CD4-positive, alpha-beta T cell treated with Interleukin-6 at 100 ng/mL for 8 hours (primary cell): ENCODE measurements at places on chromosomes 7 and 10.

GRCh38 chr7:46385662-46386309 is 464.7 kb upstream of the IGFBP3 start:
- no peak for DNase-seq

DNA sequence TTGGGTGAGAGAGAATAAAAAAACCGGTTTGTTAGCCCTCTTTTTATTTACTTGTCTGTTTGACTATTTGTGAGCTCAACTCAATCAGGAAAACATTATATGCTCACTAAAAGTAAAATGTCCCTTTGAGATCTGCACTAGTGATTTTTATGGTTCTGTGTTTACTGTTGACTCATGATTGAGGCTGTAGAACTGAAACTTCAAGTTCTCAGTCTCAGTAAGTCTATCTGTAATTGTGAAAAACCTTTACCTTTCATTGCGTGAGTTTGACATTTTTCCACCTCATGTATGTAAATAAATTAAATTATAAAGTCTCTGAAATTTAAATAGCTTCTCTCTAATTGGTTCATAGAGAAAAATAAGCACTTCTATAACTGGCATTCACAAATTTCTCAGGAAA is 17.0 kb upstream of the CASD1 start:
- no peak for DNase-seq

GRCh38 chr10:121803611-121804010 is 124.2 kb downstream of the ATE1 start:
- DNase-seq, result no peak

GRCh38 chr10:118594392-118595063 is 920 bp downstream of the PRLHR start:
- DNase-seq, result peak; percentile 31

DNA sequence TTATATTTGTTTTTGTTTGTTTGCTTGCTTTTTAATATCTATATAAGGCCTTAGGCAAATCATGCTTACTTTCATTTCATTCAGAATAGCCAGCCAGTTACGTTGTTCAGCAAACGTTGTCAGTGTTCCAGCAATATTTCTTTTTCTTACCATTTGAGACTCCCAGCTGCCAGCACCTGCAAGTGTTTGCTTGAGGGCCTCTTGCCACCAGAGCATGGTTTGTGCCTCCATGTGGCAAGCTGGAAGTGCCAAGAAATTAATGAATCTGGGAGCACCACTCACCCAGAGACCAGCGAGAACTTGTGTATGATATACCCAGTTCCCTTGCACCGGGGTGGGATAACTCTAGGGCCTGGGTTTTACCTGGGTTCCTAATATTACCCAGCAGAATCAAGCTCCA is 177.1 kb upstream of the CSTF2T start:
- no peak for DNase-seq

DNA sequence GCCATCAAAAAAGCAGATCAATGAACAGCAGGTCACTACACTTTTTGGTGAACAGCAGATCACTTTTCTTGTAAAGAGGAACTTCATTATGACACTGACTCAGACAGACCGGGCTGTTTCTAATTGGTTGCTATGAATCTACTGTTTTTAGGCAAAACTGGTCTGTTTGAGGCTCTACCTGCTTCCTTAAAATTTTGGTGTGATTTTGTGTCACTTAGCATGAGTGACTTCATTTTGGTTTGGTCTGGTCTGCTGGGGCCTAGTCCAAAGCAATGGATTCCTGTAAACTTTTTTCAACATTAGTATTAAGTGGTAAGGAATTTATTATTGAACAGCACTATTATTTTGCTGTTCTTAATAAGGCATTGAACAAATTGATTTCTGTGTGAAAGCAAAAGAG is 41.8 kb upstream of the C10orf71 start:
- DNase-seq, result no peak

GRCh38 chr10:129074939-129075338 is 392.1 kb upstream of the MGMT start:
- DNase-seq, result no peak

GRCh38 chr10:59354434-59354833 is 7.9 kb downstream of the FAM13C start:
- no peak for DNase-seq

GRCh38 chr7:12322903-12323300 is 80.8 kb downstream of the VWDE start:
- DNase-seq, result no peak

DNA sequence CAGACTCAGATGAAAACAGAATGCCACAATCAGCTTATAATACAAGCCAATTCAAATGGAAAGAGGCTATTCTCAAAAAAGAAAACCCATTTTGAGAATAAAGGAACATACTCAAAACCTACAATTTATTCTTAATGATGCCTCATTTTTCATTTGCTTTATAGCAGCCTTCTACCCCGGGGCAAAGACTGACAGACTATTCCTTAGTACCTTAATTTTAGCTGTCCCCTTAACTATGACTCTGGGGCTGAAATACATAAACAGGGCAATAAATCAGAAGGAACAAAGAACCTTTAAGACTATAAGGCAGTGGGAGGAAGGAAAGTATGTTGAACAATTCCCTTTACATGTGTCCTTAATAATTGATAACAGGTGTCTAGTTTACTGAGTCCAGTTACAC is 76.8 kb downstream of the TMEM106B start:
- no peak for DNase-seq

GRCh38 chr7:100154651-100155491 is 3.7 kb downstream of the TRAPPC14 start:
- DNase-seq, result no peak

DNA sequence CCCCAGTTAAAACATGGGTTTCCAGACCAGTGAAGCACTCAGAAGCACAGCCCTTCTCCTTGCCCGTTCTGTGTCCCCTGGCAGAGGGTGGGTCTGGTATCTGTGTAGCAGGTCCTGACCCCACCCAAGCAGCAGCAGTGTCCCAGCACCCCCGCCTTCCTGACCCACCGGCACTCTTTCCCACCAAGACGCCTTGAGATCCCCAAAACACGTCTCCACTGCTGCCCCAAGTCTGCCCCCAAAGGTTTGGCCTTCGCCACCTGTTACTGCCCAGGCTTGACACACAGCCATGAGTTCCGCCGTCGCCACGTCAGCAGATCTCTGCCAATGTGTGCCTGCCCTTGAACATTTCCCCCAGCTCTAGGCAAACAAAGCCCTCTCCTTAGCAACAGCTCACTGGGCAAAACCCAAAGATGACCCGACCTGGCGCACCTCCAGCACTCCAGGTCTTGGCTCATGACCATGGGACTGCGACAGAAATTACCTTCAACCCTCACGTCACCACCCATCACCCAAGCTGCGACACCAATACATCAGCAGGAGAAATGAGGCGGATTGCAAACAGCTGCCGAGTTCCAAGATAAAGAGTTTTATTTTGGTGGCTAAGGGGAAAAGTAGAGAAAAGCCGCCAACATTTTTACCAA is 75.6 kb downstream of the CTBP2 start:
- DNase-seq, result no peak

DNA sequence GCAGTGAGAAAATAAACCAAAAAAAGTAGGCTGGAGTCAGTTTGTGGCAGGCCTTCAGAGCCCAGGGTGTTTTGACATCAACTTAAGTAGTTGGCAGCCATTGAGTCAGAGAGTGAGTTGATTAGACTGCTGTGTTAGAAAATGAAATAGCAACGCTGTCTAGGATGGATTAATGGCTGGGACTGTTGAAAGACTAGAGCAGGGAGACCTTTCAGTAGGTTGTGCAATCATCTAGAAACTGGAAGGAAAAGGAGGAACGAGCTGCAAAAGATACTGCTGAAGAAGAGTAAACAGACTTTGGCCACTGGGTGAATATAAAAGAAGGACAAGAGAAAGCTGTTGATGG is 28.6 kb upstream of the TRIL start:
- DNase-seq, result no peak

- peak; percentile 43 for DNase-seq
Observed at GRCh38 chr10:102642736-102643335, 1.4 kb upstream of the TRIM8 start.

DNA sequence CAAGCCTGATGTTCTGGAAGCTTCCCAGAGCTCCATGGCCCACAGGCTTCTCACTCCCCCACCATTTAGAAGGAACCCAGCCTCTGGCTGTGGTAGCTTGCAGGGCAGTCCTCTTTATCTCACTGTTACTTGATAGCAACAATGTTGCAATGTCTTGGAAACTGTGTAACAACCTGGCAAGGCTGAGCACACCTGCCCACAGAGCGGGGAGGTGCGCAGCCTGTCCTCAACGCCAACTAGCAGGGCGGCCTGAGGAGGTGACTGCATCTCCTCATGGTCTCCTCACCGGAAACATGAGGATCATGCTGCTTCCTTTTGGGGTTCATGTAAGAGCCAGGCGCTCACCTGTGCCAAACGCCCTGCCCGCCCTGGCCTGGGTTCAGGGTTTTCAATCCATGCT is 43.7 kb upstream of the INSIG1 start:
- no peak for DNase-seq

DNA sequence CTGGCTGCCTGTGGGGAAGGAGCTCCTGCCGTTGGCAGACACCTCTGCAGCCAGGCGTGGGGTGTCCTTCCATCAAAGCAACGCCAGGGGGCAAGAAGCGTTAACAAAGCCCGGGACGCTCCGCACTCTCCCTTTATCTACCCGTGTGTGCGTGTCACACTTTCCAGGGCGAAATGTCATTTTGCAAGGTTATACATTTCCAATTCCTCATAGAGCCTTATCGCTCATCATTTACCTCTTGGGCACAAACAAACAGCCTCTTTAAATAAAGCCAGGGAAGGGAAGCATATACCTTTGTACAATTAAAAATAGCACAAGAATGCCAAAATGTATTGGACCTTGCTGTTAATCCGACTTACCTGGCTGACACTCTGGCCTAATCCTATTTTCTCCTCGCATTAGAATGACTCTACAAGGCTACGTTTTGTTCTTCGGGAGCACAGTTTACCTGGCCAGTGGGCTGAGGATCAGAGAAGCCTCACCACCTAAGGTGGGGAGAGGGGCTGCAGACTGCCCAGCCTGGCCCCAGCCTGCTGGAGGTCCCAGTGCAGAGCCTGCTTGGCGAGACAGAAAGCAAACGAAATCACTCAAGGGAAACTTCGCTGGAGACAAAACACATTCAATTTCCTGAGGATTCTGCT is 77.6 kb upstream of the EN2 start:
- peak; percentile 45 for DNase-seq

DNA sequence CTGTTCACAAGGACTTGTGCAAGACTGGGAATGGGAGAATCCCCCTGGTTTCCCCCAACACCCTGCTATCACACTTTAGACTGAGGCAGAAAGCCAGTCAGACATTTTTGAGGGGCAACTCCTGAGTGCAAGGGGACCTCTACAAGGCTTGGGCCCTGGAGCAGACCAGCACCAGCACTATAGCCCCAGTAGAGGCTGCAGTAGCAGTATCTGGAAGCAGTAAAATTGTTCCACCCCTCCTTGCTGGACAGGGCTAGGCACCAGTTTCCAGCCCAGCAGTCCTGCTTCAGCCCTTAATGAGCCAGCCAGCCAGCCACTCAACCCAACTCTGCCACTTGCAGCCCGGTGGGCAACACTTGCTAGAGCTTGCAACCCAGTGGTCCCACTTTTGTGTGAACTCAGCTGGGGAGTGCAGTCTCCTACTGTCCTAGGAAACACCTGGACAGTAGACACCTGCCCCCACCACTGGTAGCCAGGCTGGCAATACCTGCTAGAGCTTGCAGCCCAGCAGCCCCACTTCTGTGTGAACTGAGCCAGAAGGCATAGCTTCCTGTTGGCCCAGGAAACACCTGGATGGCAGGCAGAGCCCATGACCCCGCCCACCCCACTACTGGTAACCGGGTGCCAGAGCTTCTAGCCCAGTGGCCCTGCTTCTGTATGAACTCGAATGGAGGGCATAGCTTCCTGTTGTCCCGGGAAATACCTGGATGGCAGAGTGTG is 65.0 kb downstream of the FBXL13 start:
- DNase-seq, result no peak

GRCh38 chr7:98073047-98073446 is 33.6 kb upstream of the LMTK2 start:
- no peak for DNase-seq

- DNase-seq, result no peak
Observed at GRCh38 chr10:113802997-113803396, 50.9 kb downstream of the DCLRE1A start.

DNA sequence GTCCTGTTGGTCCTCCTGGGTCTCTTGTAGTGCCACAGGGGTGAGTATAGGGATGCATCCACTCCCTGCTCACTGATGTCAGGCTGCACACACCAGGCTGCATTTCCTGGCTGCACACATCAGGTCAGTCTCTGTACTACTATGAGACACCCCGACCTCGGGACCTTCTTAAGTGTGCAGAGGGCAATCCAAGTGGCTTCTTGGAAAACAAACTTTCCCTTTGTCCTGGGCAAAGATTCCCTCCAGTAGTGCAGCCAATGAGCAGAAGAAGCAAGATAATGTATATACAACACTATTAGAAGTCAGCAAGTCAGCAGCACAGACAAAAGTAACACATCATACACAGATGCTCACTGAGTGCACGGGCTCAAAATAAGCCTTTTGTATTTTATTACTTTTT is 493.5 kb downstream of the GRID1 start:
- no peak for DNase-seq

- no peak for DNase-seq
Observed at GRCh38 chr7:92226981-92227380, 18.7 kb downstream of the KRIT1 start.

DNA sequence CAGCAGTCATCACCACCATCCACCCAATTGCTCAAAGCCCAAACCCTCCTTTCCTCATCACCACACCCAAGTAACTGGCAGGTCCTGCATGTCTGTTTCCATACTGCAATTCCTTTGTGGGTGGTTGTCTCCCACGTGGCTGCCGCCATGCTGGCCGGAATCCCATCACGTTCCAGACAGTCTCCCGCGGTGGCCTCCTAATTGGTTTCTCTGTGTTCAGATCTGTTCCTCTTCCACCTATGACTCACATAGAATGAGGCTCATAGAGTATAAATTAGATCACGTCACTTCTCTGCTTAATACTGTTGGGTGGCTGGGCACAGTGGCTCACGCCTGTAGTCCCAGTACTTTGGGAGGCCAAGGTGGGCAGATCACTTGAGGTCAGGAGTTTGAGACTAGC is 813.0 kb downstream of the TYW1 start:
- DNase-seq, result no peak

DNA sequence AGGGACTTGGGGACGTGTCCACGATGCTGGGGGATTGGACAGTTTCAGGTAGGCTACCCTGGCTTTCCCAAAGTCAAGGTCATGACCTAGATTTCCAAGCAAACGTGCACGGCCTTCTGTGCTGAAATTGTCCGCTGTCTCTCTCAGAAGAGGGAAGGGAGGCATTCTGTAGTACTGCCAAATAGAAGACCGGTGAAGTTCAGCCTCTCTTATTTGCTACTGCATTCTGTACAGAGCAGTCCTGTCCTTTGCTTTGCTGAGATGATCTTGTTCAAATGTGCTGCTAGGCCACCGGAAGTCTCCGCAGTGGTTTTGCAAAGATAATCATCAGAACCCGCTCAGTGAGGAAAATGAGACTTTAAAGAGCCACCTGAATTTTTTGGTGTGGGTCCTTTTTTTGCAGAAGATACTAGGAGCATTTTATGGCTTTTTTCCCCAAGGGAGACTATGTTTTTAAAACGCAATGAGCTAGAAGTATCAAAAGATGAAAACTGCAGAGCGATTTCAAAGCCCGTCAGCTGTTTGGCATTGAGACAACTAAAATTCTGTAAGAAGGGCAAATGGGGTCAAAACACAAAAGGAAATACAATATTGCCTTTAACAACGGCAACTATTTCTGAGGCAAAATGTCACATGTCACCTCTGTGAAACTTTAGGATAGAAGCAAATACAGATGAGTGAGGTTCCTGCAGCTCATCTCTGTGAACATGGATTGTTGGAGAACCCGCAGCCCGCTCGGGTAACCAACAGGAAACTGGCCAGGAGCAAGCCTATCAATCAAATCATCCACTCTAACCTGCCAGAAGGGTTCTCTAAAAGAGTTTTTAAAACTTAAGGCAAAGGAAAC is 1.3 kb upstream of the NMT2 start:
- peak; percentile 76 for DNase-seq
